Left ventricle myocardium inferior (tissue), 1 donor: ENCODE measurements at places on chromosomes 12 and 14.

GRCh38 chr12:80299219-80299618 is 144.8 kb upstream of the PTPRQ start:
- no peak for DNase-seq

DNA sequence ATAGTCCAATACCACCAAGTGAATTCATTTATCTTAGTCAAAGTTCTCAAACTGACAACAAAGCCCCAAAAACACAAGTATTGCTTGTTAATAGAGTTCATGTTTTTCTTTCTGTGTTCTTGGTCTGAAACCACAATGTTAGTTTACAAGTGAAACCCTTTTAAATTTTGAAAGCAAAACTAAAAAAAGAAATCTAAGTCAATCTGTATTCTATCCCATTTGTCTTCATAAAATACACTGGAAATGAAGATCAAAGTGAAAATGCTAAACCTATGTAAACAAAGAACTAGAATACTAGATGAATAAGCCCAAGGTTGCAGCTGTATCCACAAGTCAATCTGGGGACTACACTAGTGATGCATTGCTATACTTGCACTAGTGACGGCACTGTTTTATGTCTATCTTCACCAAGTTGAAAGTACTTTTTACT is 10.4 kb downstream of the MAP4K5 start:
- DNase-seq: no peak

GRCh38 chr14:58191763-58192601 is 8.0 kb upstream of the ACTR10 start:
- no peak for DNase-seq

GRCh38 chr12:95116773-95117172 is 43.4 kb upstream of the NR2C1 start:
- no peak for DNase-seq

GRCh38 chr14:25007832-25008231 is 42.1 kb downstream of the STXBP6 start:
- no peak for DNase-seq

DNA sequence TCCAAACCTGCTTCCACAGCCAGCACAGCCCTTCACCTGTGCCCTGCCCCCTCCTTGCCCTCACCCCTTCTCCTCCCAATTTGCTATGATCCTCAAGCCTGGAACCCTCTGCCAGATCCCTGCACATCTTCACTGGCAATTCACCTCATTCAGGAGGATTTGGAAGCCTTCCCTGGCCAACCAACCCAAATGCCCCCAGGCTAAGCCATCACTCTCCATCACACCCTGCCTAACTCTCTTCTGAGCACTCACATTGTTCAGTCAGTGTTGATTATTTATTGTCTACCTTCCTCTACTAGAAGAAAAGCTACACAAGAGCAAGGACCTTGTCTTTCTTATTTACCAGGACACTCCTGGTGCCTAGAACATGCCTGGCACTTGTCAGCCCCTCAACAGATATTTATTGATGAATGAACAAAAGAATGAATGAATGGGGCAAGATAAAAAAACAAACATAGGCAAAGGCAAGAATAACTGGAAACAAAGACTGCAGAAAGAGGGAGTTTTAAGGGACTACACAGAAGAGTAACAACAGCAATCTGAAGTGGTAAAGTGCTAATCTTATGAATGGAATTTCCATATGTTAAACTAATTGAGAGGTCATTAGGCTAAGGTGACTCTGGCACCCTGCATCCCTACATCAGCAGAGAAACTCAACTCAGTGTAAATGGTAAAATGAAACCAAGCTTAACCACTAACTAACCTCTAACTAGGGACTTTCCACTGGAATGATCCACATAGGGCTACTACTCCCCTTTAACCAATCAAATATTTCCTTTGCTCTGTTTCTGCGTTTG is 33.4 kb downstream of the TMTC1 start:
- DNase-seq: no peak

DNA sequence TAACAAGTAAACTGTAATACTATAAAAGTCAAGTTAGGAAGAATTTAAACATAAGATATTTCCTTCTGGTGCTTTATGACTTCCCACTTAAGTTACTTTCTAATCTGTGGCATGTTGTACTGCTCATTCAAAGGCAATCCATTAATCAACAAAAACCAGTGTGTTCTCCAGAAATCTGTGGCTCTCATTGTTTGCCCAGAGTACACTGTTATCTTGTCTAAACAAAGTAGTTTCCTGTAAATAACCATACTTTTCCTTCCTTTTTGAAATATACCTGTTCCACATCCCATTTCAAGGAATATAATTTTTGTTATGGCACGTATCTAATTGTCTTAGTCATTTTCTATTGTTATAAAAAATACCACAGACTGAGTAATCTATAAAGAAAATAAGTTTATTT is 184.1 kb downstream of the CCER1 start:
- no peak for DNase-seq

DNA sequence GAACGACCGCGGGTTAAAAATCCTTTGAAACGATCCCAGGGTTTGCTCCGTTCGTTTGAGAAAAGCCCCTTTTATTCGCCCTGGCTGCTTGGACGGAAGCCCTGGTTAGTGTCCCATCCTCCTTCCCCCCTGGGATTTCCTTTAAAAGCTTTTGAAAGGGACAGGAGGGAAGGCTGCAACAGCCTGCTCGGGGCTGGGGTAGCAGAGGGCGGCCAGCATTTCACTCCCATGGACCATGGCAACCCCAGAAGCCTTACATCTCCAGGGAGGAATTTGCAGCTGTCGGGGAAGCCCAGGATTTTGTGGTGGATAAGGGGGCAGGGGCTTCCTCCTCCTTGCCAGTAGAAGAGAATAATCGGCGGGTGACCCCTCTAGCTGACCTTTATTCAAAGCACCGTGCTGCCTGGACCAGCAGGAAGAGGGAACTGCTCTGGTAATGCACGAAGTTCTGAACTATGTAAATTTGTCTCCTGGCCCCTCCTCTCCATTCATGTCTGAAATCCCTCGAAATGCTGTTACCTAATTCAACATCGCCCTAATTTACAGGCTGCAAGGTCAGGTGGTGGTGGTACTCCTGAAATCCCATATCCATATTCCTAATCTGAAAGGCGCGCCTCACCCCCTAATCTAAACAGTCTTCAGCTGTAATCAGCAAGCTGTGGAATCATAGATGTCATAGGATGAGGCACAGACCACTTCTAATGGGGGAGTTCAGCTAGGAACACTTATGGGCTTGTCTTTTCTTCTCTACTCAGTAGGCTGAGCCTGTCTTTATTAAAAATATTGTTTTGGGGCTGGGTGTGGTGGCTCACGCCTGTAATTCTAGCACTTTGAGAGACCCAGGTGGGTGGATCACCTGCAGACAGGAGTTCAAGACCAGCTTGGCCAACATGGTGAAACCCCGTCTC is 1.0 kb upstream of the CLIP1 start:
- no peak for DNase-seq

DNA sequence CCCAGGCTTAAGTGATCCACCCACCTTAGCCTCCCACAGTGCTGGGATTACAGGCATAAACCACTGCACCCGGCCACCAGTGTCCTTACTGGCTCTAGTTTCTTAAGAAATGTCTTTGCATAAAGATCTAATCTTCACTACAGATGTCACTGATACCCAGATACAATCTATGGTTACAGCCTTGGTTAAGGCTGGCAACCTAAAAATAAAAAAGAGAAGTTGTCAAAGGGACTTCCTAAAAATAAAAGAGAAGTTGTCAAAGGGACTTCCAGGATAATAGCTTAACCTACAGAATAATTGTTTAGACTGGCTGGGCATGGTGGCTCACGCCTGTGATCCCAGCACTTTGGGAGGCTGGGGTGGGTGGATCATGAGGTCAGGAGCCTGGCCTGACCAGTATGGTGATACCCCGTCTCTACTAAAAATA is 27.6 kb downstream of the ETFBKMT start:
- no peak for DNase-seq

DNA sequence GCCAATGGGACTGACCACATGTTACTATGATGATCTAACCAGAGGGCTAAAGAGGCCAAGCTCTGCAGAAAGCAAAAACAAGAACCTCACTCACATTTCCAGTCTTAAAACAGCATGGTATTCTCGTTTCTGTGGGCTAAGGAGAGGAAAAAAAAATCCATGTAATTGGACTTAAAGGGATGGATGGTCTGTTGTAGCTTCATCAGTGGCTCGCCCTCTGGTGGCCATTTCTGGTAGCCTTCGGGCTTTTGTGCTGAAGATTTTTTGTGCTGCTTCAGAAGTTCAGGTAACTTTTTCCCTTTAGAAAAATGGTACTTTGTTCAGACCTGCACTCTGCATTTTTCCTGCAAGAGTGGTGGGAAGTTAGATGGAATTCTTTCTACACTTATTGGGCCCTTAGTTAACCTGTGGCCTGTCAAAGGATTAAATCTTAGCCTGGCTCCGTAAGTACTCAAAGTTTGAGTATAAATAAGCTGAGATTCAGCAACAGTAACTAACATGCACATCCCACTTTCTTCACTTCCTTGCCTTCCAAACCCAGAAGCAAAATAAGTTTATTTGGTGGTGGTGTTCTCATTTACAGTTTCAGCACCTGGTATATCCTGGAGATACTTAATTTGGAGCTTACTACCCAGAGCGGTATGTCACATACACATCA is 22.3 kb downstream of the DCAF4 start:
- DNase-seq: peak; percentile 59

GRCh38 chr12:122020795-122021192 is 890 bp upstream of the BCL7A start:
- no peak for DNase-seq

DNA sequence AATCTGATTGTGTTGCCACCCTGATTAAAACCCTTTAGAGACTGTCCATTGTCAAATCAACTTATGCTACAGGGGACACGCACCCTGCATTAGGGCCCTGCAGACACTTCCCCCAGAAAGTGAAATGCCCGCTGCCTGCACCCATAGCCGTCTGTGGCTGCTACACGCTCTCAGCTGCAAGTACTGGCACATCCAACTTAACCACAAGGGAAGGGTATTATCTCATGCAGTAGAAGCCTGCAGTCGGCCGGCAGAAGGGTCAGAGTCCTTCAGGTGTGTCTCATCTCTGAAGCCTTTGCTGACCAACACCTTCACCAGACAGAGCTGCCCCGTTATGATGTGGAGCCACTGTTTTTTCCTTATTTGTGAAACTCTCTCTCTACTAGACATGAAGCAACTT is 20.8 kb downstream of the CFAP251 start:
- no peak for DNase-seq

DNA sequence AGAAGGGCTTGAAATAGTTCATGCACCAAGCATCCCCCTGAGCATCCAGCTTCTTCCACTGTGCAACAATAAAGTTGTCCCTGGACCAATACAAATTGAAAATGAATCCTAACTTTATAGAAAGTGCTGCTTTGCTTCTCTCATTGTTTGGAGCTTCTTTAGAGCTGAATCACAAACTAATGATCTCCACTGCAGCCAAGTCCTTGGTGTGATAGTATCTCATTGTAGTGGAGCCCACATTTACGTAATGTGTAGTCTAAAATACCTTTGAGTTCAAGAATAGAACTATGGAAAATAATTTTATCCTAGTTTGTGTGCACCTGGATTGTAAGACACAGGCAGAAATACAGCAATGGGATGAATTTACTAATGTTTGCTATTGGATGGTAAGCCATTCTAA is 319.9 kb downstream of the EGLN3 start:
- no peak for DNase-seq

DNA sequence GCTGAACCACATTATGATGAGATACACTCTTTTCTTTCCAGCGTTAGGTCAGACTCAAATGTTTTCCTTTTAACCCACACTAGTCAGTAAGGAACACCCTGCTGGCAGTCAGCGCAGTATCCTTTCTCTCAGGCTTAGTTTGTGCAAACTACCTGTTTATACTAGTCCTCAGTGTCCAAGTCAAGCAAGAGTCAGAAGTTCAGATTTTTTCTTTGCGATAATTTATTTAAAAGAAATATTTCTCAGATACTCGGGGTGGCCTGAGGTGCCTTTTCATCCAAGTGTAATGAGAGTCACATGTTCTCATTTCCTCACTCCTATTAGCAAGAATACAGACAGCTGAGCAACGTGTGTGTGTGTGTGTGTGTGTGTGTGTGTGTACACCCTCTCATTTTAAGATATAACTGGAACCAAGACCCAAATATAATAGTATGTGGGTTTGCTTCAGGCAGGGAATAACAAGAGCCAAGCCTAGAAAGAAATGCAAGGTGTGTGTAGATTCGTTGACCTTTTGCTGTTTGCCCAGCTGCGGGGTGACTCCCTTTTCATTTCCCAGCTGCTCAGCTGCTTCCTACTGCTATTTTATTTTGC is 182.7 kb downstream of the KICS2 start:
- no peak for DNase-seq
